ENCODE measurements at places on chromosomes 4 and X.
A peak's percentile ranks its signal among the peaks of the same experiment; 100 is the strongest.

DNA sequence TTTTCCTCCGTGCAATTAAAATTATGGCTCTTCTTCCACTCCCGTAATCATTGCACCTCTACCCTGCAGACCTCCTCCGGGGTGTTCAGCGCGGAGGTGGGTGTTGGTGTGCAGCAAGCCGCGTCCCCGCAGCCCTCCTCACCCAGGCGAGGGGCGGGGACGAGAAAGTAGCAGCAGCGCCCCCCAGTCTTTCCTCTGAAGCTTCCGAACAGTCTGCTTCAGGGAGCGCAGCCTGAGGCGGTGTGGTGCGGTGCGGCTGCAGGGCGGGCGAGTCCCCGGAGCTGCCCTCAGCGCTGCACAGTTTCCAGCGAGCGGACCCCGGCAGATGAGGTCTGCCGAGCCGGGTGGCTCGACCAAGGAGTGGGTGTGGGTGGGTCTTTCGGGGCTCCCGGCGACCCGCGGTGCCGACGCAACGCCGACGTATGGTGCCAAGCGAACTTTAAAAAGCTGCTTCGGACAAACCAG is at the start of gene FRAS1:
TSS of gene FRAS1 (plus strand) at position 189 of the 465 bp plus-strand sequence. CDS start 687 bp downstream, outside the sequence.
- peak; percentile 70 for DNase-seq

DNA sequence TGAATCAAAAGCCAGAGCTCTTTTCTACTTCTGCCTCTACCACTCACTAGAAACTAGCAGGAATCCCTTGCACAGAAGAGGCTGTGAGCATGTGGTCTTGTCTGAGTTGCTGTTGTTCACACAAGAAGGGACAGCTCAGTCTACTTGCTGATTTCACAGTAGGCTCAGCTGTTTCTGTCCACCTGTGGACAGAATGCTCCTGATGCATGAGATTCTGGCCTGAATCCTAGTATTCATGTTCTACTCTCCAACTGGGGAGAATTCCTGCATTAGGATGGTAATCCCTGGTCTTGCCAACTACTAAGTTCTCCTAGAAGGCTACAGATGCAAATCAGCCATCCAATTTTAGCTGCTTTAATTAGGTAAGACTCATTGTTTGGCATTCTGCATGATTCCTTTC is 112.8 kb downstream of the PPA2 start:
- DNase-seq = no peak

DNA sequence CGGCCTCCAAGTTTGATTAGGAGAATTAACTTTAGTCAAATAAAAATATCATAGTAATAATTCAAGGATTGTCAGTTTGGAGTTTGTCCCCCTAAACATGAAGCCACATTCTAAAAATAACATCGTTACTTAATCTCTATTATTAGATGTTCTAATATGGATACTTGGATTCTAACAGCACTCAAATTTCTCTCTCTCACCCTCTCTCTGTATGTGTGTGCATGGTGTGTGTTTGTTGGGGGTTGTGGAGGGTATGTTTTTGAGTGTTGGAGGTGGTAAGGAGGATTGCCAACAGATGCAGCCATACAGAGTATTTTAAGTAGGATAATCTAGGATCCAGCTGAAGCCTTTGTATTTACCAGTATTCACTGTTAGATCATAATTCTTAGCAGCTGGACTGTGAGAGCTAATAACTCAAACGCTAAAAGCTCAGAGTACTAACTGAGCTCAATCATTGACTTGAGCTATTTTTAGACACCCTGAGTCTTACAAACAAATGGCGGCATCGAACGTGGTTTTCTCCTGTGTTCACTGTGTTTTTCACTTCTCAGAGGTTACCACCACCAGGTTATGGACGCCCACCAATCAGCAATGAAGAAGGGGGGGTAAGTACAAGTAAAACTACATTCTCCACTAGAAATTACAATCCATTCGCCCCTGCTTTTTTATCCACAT is 8.8 kb downstream of the ENAM start:
- DNase-seq = no peak

DNA sequence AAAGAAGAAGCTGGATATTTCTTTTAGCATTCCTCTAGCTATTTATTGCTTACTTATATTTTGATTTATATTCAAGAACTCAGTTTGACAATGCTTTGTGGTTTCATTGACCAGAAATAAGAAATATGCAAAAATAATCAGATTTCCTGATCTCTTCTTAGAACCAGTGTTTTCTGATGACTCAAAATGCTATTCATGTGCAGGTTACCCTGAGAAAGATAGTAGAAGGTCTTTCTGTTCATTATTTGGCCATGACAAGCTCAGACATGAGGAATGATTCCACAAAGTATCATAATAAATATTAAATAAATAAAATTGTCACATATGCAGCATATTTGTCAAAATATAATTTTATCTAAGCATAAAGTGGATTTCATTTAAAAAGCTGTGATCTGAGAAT is 24.1 kb downstream of the ADH7 start:
- no peak for DNase-seq

DNA sequence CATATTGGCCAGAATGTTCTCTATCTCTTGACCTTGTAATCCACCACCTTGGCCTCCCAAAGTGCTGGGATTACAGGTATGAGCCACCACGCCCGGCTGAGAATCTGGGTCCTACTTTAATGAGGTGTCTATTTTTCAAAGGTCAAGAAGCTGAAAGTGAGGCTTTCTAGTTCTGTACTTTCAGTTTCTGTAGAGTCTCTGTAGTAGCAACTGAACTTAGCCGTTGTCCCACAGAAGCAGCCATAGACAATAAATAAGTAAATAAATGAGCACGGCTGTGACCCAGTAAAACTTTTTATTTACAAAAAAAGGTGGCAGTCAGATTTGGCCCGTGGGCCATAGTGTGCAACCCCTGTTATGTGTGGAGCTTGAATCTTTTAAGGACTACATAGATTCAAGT is 92.0 kb downstream of the FNIP2 start:
- no peak for DNase-seq

All from common myeloid progenitor, CD34-positive (primary cell).